ENCODE measurements at places on chromosomes 6 and 20. TPM values are rescaled to one million over a fixed set of nuclear protein-coding genes. Genes with fewer than 3 reads are reported as not detected.

Gene PKIB
- total RNA-seq: 0.63 TPM

Gene OOEP
- not detected for total RNA-seq

Gene TNFRSF21
- 11.7 TPM for total RNA-seq

Gene MCHR2
- not detected for total RNA-seq

Gene SCAND1
- total RNA-seq: 76.9 TPM

Gene FAM217B
- 6.0 TPM for total RNA-seq

Gene MPIG6B
- not detected for total RNA-seq

Gene SMLR1
- total RNA-seq: not detected

Gene SULF2
- total RNA-seq: 22.1 TPM

Gene BNIP5
- total RNA-seq: 0.02 TPM

Gene APCDD1L
- total RNA-seq: 0.06 TPM

Gene CDSN
- 0.05 TPM for total RNA-seq

Gene ARHGAP40
- total RNA-seq: not detected

Gene RCAN2
- not detected for total RNA-seq

Gene HSPA1L
- total RNA-seq: 1.2 TPM

Gene BPIFB4
- total RNA-seq: not detected

Gene TXLNB
- not detected for total RNA-seq

Gene FAXC
- 5.9 TPM for total RNA-seq

Gene BHLHE23
- not detected for total RNA-seq

Gene ARHGAP18
- total RNA-seq: 4.9 TPM

Gene SLC17A1
- total RNA-seq: not detected

Gene HLA-DMA
- 3.0 TPM for total RNA-seq

Gene ATXN1
- 2.4 TPM for total RNA-seq

Gene ADTRP
- total RNA-seq: 0.92 TPM

Gene YTHDF1
- total RNA-seq: 49.7 TPM

Gene SLC4A11
- 13.0 TPM for total RNA-seq

Gene TMEM170B
- total RNA-seq: 0.72 TPM

Gene TGM2
- total RNA-seq: 524 TPM

Gene ZNF512B
- 13.7 TPM for total RNA-seq

Gene LMBRD1
- 9.9 TPM for total RNA-seq

Gene HM13
- 246 TPM for total RNA-seq

Gene SLC22A23
- 8.2 TPM for total RNA-seq

Gene MAS1
- total RNA-seq: not detected

Gene HLA-DPA1
- total RNA-seq: not detected

Gene XKR7
- total RNA-seq: not detected

Gene ELOVL4
- 1.7 TPM for total RNA-seq

Gene TREML2
- not detected for total RNA-seq

Gene JPH2
- total RNA-seq: 6.5 TPM
